ENCODE measurements at places on chromosomes 6 and 20.

DNA sequence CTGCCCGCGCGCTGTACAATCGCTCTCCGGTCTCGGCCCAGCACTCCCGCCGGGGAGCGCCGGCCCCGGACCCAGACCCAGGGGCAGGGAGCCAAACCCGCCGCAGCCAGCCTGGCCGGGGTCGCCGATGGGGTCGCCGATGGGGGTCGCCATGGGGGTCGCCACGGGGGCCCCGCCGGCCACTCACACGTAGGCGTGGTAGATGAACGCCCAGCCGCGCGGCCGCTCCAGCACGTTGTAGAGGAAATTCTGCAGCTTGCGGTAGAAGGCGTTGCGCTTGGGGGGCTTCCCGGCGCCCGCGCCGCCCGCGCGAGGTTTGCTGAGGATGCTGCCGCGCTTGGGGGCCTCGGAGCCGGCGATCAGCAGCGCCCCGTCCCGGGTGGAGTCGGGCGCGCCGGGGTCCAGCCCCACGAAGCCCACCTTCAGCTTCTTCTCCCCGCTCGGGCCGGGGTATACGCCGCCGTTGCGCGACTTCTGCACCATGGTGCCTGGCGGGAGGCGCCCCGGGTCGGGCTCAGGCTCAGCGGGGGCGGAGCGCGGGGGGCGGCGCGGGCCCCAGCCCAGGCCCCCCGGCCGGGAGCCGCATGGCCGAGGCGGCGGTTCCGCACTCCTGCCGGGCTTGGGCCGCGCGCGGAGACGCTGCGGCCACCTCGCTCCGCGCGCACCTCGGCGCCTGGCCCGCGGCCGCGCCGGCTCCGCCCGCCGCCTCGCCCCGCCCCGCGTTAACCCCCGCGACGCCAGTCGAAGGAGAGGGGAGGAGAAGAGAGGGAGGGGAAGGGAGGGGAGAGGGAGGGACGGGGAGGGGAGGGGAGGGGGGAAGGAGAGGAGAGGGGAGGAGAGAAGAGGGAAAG is at the start of gene KCNQ2:
Gene KCNQ2, minus strand, starts transcription at position 675 of the 851 bp plus-strand sequence. Its CDS starts 192 bp downstream, at position 483.
- DNase-seq = no peak

DNA sequence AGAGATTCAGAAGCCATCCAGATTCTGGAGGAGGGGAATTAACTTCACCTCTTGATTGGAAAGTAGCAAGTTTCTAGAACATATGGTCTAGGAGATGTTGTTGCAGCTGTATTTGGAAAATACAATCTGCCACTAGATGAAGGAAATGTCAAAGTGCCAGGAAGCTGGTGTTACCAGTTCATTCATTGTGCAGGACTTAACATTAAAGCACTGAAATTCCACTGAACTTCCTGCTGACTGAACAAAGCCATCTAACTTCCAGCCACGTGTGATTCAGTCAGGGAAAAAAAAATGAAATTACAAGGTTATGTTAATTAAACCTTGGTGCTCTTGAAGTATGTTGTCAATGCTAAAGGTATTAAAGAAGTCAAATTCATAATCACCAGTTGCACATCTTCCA is 321.5 kb upstream of the SASH1 start:
- no peak for DNase-seq

DNA sequence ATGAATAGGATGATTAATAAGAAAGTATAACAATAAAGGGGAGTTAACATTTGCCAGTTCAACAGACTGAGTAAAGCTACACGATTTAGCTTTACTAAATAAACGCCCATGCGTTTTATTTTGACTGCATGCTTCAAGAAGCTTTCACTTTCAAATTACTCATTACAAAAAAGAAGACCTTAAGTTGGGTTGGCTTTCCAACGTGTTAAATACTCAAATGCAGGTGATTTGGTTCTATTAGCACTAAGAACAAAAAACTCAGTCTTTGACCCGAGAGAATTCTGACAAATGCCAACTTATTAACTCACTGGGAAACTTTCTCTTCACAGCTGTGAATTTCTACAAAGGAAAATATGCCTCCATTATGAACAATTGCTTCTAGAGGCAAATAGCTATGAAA is 24.8 kb downstream of the RNF146 start:
- no peak for DNase-seq

- DNase-seq = no peak
These were observed 1395.2 kb downstream of the EPHA7 start for GRCh38 chr6:92024110-92024509.

DNA sequence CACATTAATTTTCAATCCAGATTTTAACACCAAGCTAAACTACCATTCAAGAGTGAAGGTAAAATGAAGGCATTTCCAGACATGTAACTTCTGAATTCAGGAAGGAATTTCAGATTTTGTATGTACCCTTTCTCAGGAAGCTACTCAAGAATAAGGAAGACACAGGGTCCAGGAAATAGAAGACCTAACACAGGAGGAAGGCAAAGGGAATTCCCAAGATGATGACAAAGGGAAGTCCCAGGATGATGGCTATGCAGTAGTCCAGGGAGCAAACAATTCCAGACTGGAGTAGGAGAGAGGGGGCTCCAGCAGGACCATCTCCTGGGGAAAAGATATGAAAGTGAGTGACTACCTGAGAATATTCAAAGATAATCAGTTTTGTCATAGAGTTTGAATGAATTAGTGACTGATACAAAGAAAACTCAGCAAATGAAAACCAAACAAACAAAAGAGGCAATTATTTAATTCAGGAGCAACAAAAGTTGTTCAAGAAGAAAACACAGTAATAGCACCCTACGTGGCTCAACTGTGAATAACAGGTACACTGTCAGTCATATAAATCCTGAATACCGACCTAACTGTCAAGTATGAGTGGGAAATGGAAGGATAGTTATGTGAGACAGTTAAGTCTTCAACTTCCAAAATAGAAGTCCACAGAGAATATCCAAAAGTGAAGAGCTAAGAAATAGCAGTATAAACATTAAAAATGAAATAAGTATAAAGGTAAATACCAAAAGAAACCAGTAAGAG is 4.0 kb downstream of the RNF24 start:
- DNase-seq = no peak
